RCC 7860 (cell line): ENCODE measurements at places on chromosomes 5 and 9.
A peak's percentile ranks its signal among the peaks of the same experiment; 100 is the strongest.

DNA sequence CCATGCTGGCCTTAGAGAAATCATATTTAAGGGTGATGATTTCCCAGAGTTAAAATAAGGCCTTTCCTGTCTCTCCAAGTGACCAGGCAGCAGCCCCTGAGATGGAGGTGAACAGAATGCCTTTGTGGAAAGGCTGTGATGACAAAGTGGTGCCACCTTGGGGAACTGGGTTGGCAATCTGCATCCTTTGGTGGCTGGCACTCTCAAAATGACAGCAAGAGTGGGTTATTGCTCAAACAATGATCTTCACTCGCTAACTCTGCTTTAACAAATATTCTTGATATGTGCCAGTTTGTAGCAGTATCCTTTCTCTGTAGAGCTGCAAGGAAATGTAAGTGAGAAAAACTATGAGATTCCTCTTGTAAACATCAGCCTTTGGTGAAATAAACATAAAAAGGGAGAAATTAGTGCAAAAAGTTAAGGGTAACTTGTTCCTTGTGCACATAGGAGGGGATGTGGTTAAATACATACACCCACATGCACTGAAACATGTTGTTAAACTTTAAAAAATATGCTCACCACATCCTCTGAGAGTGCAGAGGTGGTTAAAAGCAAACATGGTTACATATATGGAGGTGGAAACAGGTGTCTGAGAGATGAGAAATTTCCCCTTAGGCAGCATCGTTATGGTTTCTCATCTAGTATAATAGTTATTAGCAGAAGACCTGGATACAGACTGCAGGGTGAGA is 373.4 kb upstream of the CTNND2 start:
- no peak for DNase-seq

DNA sequence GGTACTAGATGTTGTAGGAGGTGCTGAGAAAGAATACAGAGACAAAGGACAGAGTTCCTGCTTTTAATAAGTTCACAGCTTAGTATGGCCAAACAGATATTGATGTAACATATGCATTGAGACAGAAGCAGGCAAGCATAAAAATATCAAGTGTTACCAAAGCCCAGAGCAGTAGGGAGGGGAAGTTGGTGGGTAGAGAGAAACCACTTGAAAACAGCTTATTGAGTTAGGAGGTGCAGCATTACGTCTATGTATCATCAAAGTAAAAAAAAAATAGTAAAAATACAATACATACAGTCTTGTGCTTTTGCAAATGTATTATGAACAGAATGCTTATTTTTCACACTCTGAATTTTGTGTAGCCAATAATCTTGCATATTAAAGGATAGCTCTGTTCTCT is 441.8 kb upstream of the SGCD start:
- DNase-seq = no peak

- no peak for DNase-seq
Measured at GRCh38 chr5:123156577-123157296, 67.7 kb downstream of the PRDM6 start.

DNA sequence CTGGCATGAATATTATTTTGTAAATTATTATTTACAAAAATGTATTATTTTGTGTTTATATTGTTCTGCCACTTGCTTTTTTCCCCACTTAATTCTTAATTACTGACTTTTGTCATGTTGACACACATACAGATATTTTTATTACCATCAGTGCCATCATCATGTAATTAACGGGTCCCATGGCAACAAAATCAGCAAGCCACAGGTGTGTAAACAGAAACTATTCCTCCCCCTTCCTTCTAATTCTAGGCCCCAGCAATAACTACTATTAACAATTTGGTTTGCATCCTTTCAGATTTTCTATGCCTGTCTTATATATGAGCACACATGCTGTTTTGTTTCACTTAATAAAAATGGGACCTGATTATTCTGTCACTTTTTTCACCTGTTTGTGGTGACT is 29.3 kb downstream of the CYFIP2 start:
- no peak for DNase-seq

DNA sequence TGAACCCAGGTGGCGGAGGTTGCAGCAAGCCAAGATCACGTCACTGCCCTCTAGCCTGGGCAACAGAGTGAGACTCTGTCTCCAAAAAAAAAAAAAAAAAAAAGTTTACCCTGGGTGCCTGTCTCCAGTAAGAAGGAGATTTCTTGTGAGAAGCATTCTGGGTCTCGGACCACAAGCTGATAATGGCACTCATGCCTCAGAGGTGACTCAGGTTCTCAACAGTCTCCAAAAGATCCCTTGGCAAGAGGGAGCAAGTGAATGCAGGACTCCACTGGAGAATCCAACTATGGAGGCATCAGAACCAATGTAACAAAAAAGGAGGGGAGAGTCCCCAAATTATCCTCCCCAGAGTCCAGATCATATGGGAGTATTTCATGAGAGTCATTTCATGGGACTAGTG is 106.0 kb upstream of the LRRTM2 start:
- peak; percentile 80 for DNase-seq

DNA sequence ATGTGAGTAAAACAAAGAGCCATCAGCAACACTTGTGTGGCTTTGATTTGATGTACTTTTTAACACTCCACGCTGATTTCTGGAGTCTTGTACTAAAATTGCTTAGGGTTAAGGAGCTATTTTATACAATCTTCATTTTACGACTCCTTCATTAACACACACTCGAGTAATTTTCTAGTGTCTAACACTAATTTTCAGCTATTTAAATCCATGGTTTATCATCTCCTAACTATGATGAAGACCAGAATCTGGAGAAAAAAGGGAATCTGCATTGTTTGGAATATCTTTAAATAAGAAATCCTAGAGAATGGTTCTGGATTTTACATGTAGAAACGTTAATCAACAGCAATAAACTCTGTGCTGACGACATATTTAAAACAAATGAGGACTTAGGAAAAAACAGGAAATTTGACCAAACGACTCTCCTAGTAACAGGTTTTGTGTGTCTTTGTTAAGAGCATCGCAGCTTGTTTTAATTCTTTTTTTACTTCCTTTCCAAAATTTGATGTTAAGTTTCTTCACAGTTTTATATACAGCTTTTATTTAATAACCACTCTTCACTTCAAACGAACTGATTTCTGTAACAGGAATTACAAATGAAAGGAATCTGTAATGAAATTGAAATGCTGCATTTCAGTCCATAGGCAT is 138.5 kb downstream of the AOPEP start:
- no peak for DNase-seq

DNA sequence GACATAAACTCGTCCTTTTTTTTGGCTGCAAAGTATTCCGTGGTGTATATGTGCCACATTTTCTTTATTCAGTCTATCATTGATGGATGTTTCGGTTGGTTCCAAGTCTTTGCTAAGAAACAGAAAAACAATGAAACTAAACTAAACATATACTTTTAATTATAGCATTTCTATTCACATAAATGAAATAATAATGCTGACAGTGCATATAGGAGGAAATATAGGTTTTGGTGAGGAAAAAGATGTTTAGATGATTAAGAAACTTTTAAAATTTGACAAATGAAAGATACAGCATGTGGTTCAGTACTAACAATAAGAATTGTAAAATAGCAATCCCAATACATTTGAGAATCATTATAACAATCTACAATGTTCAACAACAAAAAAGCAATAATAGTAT is 1094.5 kb upstream of the CDH6 start:
- DNase-seq = no peak

- DNase-seq = no peak
Measured at GRCh38 chr5:50727149-50727496, 60.7 kb downstream of the PARP8 start.

GRCh38 chr5:9625286-9625685 is 4.9 kb downstream of the TAS2R1 start:
- DNase-seq = no peak

DNA sequence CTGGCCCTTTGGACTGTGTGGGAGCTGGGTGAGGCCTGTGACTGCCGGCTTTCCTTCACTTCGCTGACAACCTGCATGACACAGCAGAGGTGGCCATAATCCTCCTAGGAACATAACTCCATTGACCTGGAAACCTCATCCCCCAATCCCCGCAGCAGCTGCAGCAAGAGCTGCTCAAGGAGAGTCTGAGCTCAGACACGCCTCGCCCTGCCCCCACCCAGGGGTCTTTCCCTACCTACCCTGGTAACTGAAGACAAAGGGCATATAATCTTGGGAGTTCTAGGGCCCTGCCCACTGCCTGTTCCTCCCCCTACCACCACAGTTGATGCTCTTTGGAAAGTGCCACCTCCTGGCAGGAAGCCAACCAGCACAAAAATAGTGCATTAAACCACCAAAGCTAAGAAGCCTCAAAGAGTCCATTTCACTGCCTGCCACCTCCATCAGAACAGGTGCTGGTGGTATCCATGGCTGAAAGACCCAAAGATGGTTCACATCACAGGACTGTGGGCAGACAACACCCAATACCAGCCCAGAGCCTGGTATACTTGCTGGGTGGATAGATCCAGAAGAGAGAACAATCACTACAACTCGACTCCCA is 18.4 kb downstream of the TRIM36 start:
- no peak for DNase-seq

DNA sequence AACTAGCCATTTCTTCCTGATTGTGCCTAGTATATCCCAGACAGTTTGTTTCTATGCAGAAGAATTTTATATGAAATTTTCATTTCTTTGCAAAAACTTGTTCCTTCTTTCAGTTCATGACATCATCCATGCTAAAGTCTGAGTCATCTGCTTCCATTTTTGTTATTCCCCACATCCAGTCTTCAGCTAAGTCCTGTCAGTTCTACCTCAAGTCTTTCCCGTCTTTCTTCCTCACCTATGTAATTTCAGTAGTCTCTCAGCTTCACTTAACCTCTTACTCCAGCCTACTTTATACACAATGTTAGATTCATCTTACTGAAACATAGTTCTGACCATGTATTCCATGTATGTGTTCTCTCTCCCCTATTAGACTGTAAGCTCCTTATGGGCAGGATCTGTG is 39.1 kb downstream of the G3BP1 start:
- no peak for DNase-seq

GRCh38 chr5:122053181-122054109 is 24.6 kb downstream of the LOX start:
- no peak for DNase-seq

- no peak for DNase-seq
Measured at GRCh38 chr5:171499611-171500010, 80.2 kb downstream of the FGF18 start.

DNA sequence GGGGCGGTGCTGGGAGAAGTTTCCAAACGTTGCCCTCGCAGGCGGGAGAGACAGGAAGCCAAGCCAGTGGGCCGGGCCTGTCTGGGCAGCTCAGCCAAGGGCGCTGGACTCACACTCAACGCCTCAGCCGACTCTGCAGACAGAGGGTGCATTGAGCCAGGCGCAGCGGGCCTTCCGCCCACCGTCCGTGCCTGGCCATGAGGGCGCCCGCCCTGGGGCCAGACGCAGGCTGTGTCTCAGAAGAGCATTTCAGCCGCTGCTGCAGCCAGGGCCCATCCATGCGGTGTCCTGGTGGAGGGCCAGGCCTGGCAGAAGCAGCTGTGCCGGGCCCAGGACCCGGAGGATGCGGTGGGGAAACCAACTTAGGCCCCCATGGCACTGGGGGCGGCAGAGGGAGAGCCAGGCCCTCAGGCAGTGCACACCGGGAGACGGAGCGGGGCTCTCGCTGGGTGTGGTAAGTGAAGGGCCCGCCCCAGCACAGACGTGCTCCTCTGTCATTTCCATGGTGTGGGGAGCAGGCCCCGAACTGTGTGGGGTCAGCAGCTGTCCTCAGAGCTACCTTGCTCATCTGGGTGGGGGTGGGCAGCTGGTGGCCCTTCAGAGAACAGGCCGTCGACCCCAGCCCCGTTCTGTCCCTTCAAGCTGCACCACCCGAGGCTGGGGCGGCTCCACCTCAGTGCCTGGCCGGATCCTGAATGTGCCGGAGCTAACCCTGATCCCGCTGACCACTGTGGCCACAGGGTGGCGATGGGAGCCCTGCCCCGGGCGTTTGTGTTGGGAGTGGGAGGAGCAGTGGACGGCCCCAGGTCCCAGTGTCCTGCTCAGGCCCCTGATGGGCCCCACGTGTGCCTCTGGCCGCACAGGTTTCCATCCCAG is 18.0 kb downstream of the DNLZ start:
- DNase-seq = peak; percentile 27

DNA sequence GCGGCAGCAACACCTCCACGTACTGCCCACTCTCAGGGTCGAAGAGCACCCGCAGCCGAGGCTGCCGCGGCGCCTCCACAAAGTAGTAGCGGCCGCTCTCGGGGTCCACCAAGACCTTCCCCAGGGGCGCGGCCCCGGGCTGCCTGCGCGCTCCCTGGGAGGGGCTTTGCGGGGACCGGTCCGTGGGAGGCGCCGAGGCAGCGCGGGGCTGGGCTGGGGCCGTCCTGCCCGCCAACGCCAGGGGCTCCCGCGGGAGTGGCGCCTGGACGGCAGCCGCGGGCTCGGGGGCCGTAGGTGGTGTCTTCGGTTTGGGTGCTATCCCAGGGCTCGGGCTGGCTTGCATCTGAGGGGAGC is 2.6 kb upstream of the MZB1 start:
- no peak for DNase-seq
